Calu3 (cell line): ENCODE measurements at places on chromosomes 7 and 10. TPM values are rescaled to one million over a fixed set of nuclear protein-coding genes. Genes with fewer than 3 reads are reported as not detected.

- H3K4me1 ChIP-seq = no peaks in the 10 kb centered on the region
- no peak overlapping the region for H3K4me3 ChIP-seq
- no peak overlapping the region for H3K27ac ChIP-seq
Measured at GRCh38 chr7:159024280-159024951, 120.3 kb downstream of the VIPR2 start.

- no peaks in the 10 kb centered on the region for H3K27me3 ChIP-seq
- peaks cover 17% of the 10 kb centered on the region for H3K4me1 ChIP-seq
- no peak for DNase-seq
- H3K36me3 ChIP-seq = peaks cover 18% of the 10 kb centered on the region
- peak overlapping the region; percentile 81 for H3K4me3 ChIP-seq
Measured at GRCh38 chr7:128939075-128939860, 1.5 kb downstream of the IRF5 start.

GRCh38 chr7:76225379-76225778, 23.7 kb downstream of the SRRM3 start:
- peaks cover 5% of the 10 kb centered on the region for H3K36me3 ChIP-seq
- H3K27me3 ChIP-seq = peaks cover 58% of the 10 kb centered on the region
- no peaks in the 10 kb centered on the region for H3K4me1 ChIP-seq
- H3K27ac ChIP-seq = no peak overlapping the region

INTS1 gene
- 177 and 192 TPM in 2 replicates for total RNA-seq

- peak overlapping the region; percentile 15 for H3K27ac ChIP-seq
- peak; percentile 38 for DNase-seq
- H3K4me3 ChIP-seq = peak overlapping the region; percentile 80
- H3K36me3 ChIP-seq = peaks cover 29% of the 10 kb centered on the region
- H3K27me3 ChIP-seq = no peaks in the 10 kb centered on the region
Measured at GRCh38 chr7:124764847-124765400, 668 bp downstream of the GPR37 start.

GRCh38 chr10:4477664-4478063, 348.3 kb upstream of the AKR1E2 start:
- DNase-seq = no peak
- no peaks in the 10 kb centered on the region for H3K27me3 ChIP-seq
- peaks cover 21% of the 10 kb centered on the region for H3K4me1 ChIP-seq
- H3K36me3 ChIP-seq = no peaks in the 10 kb centered on the region

AGBL3 gene
- total RNA-seq = 5.4 and 6.3 TPM in 2 replicates

ANXA8L1 gene
- 0.56 and 0.57 TPM in 2 replicates for total RNA-seq

DNA sequence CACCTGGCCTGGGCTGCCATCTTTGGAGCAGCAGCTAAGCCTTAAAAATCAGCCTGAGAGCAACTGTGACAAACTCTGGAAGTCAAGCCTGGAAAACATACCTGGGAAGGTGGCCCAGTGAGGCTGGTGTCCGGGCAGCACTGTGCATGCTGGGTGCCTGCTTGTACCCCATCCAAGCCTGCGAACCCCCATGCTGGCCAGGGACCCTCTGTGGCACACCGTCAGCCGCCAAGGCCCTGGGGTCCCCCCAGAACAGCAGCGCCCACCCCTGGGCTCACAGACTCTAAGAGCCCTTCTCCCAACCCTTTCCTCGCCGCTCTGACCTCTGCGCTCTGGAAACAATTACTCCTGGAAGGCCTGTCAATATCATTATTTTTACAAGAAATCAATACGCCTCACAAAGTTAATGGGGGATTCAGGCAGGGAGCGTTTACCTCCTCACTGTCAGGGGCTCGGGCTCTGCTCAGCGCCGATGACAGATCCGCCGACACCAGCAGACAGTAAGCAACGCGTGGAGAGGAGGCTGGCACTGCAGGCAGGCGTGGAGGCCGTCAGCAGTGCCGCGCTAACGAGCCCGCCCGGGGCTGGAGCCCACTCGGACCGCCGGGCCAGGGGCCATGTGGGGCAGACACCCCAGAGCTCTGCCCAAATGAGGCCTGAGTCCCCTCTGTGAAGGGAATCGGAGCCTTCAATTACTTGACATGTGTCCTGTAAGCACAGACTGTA, 54.4 kb downstream of the EBF3 start:
- H3K27ac ChIP-seq = no peak overlapping the region
- no peaks in the 10 kb centered on the region for H3K36me3 ChIP-seq
- DNase-seq = no peak
- no peaks in the 10 kb centered on the region for H3K27me3 ChIP-seq
- no peak overlapping the region for H3K4me3 ChIP-seq
- no peaks in the 10 kb centered on the region for H3K4me1 ChIP-seq

GRCh38 chr7:50793947-50794570, 11.4 kb upstream of the GRB10 start:
- DNase-seq = no peak
- peak overlapping the region; percentile 91 for H3K4me3 ChIP-seq
- peak overlapping the region; percentile 7 for H3K27ac ChIP-seq
- peaks cover 34% of the 10 kb centered on the region for H3K36me3 ChIP-seq
- H3K4me1 ChIP-seq = peaks cover 32% of the 10 kb centered on the region

GRCh38 chr10:97542169-97543024, 30.2 kb upstream of the ANKRD2 start:
- peak overlapping the region; percentile 44 for H3K4me3 ChIP-seq
- H3K27me3 ChIP-seq = no peaks in the 10 kb centered on the region
- H3K4me1 ChIP-seq = peaks cover 22% of the 10 kb centered on the region
- peak; percentile 75 for DNase-seq

DNA sequence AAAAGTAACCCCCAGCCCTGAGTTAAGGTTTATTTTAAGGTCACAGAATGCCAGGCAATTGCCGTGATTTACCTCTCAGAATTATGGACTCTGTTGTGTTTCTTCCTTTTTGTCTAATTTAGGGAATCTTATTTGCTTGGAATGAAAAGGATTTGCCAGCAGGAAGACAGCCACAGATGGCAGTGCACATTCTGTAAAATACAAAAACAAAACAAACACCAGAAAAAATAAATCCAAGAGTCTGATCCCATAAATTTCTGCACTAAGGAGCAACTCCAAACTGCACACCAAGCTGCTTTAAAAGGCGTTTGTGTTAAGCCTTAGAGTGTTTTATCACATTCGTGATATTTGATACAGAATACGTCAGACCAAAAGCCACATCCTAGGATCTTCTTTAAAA, 199.0 kb upstream of the C7orf33 start:
- H3K4me3 ChIP-seq = no peak overlapping the region
- DNase-seq = no peak

DNA sequence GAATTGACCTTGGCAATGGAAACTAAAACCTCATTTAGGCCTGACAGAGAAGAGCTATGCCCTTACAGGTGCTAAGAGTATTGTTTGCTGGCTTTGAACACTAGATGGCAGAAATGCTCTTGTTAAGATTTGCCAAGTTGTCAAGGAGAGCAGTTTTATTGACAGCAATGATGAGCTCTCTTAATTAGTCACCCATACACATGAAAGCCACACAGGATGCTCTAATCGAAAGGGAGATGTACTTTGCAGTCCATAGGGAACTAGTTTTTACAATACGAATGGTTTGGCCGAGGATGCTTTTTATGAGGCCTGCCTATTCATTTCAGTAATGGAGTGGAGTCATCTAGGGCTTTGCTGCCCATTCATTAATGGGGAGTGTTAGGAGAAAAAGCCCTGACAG, 45.4 kb upstream of the MBL2 start:
- H3K27me3 ChIP-seq = no peaks in the 10 kb centered on the region
- H3K36me3 ChIP-seq = no peaks in the 10 kb centered on the region

- H3K4me1 ChIP-seq = peaks cover 8% of the 10 kb centered on the region
- no peak overlapping the region for H3K4me3 ChIP-seq
- H3K27me3 ChIP-seq = peaks cover 16% of the 10 kb centered on the region
- no peaks in the 10 kb centered on the region for H3K36me3 ChIP-seq
Measured at GRCh38 chr7:35336444-35336843, 82.5 kb upstream of the TBX20 start.

ERV3-1 gene
- 7.2 and 7.6 TPM in 2 replicates for total RNA-seq

ADAM12 gene
- not detected in 2 replicates for total RNA-seq

PTN gene
- 0.35 and 0.54 TPM in 2 replicates for total RNA-seq

CDHR3 gene
- 4.0 and 4.1 TPM in 2 replicates for total RNA-seq

DNA sequence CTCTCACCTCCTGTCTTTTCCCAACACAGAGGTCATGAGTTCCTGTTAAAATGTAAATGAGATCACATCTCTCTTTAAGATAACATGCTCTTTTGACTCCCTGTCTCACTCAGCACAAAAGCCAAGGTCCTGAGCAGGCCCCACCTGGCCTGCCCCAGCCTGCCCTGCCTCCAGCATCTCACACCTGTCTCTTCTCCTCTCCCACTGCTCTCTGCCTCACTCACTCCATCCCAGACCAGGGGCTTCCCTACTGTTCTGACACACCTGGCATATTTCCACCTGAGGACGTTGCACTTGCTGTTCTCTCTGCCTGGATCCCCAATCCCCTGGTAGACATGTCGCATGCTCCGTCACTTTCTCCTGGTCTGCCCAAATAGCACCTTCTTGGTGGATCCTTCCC, 285.0 kb upstream of the ZMIZ1 start:
- H3K27ac ChIP-seq = no peak overlapping the region
- H3K36me3 ChIP-seq = no peaks in the 10 kb centered on the region
- peaks cover 36% of the 10 kb centered on the region for H3K27me3 ChIP-seq
- no peak overlapping the region for H3K4me3 ChIP-seq
- H3K4me1 ChIP-seq = peaks cover 10% of the 10 kb centered on the region
- no peak for DNase-seq

- H3K4me3 ChIP-seq = no peak overlapping the region
- peaks cover 85% of the 10 kb centered on the region for H3K27me3 ChIP-seq
- no peak for DNase-seq
- H3K36me3 ChIP-seq = no peaks in the 10 kb centered on the region
Measured at GRCh38 chr10:132890301-132890700, 52.1 kb downstream of the CFAP46 start.

DNA sequence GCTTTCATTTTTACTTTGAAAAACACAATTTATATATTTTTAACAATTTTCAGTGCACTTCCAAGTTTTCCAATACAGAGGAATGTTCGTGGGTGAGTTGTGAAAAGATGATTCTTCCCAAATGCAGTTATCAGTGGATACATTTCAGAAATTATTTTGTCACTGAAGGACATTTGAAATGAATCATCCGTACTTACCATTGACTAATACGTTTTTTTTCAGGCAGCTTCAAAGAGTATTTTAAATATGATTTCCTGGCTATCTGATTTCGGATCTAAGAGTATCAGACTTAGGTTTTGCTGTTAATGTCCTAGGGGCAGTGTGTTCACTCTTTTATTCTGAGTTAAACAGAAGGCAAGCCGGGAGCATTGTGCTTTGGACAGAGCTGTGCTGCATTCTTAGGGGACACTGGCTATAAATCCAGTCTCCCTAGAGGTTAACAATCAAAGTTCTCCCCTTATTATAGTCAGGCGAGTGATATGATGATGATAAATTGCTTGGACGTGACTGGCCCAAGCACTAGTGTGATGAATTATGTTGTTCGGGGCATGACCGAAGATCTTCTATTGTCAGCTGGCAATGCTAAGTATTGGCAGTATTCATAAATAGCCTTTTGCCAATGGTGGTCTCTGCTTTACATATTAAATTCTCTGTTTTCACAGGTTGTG, 4.5 kb downstream of the PTER start:
- peak overlapping the region; percentile 77 for H3K4me3 ChIP-seq
- H3K4me1 ChIP-seq = peaks cover 21% of the 10 kb centered on the region
- peak overlapping the region; percentile 94 for H3K27ac ChIP-seq
- DNase-seq = no peak
- H3K27me3 ChIP-seq = no peaks in the 10 kb centered on the region

DNA sequence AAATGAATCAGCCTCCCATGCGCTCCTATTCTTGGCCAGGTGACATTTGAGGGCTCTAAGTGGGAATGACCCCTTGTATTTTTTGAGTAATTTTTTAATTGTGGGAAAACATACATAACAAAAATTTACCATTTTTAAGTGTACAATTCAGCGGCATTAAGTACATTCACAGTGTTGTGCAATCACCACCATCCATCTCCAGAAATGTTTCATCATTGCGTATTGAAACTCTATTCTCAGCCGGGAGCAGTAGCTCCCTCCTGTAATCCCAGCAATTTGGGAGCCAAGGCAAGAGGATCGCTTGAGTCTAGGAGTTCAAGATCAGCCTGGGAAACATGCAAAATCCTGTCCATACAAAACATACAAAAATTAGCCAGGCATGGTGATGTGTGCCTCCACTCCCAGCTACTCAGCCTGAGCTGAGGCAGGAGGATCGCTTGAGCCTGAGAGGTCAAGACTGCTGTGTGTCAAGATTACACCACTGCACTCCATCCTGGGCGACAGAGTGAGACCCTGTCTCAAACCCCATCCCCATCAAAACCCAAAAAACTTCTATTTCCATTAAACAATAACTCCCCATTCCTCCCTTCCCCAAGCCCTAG, 2.5 kb downstream of the ANTXRL start:
- H3K36me3 ChIP-seq = peaks cover 9% of the 10 kb centered on the region
- peaks cover 16% of the 10 kb centered on the region for H3K27me3 ChIP-seq
- H3K27ac ChIP-seq = no peak overlapping the region
- H3K4me1 ChIP-seq = peaks cover 29% of the 10 kb centered on the region
- H3K4me3 ChIP-seq = no peak overlapping the region
- DNase-seq = no peak

DNA sequence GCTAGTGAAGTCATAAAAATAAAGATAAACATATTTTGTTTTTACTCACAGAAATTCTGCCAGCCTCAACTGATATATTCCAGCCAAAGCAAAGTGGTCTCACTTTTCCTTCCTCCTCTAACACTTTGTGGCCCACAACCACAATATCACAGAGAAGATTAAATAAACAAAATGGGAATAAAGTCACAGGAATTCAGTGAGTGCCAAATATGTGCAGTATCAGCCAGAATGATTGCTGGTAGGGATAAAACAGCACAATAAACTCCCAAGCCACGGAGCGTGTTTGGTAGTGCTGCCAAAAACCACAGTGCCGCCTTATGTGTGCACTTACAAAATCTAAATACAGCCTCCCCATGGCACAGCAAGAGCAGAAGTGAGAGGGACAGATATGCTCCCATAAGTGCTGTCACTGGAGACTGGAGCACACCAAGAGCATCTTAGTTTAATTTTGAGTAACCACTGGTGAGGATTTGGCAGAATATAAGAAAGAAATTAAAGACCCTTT, 155.8 kb downstream of the POM121L12 start:
- H3K4me1 ChIP-seq = no peaks in the 10 kb centered on the region
- DNase-seq = no peak
- H3K27ac ChIP-seq = no peak overlapping the region
- no peaks in the 10 kb centered on the region for H3K36me3 ChIP-seq
- H3K27me3 ChIP-seq = no peaks in the 10 kb centered on the region
- no peak overlapping the region for H3K4me3 ChIP-seq
